ENCODE measurements at places on chromosomes 13 and 19.

DNA sequence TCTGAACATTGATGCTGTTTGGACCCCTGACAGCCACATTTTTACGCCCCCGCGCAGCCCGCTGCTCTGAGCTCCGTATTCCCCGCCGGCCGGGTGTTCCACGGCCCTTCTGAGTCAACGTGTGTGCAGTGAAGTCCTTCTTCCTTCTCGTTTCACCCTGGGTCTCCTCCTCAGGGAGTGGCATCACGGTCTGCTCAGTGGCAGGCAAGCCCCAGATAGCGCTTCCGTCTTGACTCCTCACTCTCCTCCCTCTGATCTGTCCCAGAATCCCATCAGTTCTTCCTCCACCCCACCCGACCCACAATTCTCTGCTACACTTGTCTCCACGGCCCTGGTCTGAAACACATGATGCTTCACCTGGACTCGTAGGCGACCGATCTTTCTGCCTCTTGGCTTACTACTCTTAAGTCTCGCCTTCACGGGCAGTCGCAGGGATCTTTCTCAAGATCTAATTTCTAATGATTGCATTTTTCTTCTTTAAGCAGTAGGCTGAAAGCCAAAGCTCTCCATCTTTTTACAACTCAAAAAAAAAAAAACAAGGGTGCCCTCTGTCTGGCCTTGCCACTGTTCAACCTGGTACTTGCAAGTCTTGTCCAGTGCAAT is 33.9 kb downstream of the CCNE1 start:
- DNase-seq = peak; percentile 38

DNA sequence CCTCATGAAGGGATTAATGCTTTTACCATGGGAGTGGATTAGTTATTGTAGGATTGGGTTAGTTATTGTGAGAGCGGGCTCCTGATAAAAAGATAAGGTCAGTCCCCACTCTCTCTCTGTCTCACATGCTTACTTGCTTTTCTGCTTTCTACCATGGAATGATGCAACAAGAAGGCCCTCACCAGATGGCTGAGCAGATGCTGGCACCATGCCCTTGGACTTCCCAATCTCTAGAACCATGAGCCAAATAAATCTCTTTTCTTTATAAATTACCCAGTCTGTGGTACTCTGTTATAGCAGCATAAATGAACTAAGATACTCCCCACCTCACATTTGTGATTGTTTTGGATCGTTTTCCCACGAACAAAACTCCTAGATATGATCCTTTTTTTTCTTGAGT is 353.8 kb downstream of the DNAJC15 start:
- DNase-seq = peak; percentile 13

- DNase-seq = no peak
Measured at GRCh38 chr19:41877916-41878905, 1.1 kb downstream of the CD79A start.

- DNase-seq = no peak
Measured at GRCh38 chr19:55084416-55084815, 8.7 kb downstream of the EPS8L1 start.

DNA sequence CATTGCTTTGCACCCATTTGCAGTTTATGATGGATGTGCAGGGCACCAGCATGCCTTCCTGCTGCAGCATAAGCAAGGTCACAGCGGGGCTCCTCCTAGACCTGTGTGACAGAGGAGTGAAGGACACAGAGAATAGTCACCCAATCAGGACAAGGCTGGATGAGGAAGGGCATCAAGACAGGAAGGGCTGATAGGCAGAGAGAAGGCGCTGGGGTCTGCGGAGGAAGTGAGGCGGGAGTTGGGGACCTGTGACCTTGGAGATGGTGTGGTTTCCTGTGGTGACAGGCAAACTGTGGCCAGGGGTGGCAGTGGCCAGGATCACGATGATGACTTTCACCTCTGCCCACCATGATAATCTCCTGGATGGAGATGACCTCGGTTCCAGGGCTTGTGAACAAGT is 16.4 kb upstream of the KCTD15 start:
- DNase-seq = no peak

GRCh38 chr13:97369261-97369893 is 64.6 kb upstream of the RAP2A start:
- peak; percentile 48 for DNase-seq

DNA sequence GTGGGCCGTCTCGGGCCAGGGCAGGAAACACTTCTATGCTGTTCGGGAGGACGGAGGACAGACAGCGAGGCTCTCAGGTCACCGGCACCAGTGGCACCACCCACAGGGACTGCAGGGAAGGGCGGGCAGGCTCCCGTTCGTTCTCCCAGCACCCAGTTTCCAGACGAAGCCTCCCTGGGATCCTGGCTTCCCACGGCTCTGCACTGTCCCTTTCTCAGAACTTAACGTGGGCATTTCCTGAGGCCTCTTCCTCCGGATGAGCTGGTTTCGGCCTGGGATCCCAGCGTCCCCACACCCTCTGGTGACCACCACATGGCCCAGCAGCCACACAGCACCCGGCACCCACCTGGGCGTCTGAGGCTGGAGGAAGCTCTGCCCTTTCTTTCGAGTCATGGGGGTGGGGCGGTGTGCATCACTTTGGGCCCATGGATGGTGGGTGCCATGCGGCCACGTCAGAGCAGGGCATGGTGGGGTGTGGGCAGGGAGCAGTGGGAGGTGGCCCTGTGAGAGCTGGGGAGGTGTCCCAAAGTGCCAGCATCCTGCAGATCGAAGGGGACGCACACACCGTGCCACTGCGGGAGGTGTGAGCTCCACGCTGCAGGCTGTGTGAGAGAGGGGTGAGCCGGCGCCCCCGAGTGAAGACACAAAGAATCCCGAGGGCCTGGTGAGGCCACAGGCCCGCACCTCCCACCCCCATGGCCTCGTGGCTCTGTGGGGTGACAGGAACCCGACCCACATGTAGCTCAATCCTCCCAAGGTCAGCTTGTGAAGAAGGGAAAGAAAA is 38.7 kb upstream of the GRTP1 start:
- no peak for DNase-seq

- no peak for DNase-seq
Measured at GRCh38 chr13:52994051-52994450, 34.6 kb upstream of the OLFM4 start.

- no peak for DNase-seq
Measured at GRCh38 chr19:9729162-9729561, 39.4 kb downstream of the ZNF846 start.

DNA sequence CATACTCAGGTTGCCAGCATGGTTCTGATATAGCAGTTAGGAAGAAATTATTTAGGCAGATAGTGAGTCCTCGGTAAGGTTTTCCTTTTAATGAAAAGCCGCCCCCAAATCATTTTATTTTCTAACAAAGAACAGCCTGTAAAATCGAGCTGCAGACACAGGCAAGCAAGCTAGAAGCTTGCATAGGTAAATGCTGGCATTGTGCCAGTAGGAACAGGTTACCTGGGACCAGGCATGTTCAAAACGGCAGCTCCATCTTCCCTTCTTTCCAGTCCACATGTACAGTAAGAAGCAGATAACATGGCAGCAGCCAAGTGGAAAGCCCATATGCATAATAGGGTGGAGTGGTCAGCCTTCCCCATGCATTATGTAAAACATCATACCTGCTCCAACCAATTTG is 71.1 kb downstream of the UGGT2 start:
- DNase-seq = no peak

DNA sequence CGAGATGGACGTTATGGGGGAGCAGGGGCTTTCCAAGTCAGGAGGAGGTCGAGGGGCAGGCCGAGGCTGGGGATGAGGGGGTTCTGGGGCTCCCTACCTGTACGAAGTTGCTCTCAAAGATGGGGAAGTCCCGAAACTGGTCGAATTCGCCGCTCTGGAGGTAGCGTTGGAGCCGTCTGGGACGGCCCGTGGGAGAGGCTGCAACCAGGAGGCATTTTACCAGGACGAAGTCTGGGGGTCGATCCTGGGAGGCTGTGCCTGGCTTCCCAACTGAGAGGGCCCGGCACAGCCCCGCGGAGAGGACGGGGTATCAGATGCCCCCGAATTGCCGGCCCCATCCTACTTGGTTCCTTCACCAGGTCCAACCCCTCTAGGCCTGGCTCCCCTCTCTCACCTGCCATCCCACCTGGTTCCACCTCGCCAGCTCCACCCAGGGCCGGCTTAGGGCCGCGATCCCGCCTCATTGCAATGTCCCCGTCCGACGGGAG is 527 bp upstream of the EMC10 start:
- no peak for DNase-seq

- DNase-seq = peak; percentile 91
Measured at GRCh38 chr13:104571161-104571892, 1505.1 kb upstream of the SLC10A2 start.

- no peak for DNase-seq
Measured at GRCh38 chr13:87677496-87678371, 6.6 kb downstream of the SLITRK5 start.

- DNase-seq = no peak
Measured at GRCh38 chr19:5823579-5824281, 15.8 kb downstream of the FUT6 start.

DNA sequence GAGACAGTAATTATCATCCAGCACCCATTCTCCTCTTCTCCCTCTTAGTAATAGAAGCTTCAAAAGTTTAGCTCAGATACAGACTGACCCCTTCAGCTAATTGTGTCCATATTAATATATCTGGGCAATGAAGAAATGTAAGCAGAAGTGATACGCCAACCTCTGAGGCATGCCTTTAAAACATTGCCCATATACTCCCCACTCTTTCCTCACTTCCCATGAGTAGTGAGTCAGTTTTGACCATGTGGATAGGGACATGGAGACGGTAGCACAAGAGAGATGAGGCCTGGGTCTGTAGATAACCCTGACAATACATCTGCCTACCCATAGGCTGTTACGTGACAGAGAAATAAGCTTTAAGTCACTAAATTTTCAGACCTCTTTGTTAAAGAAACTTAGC is 147.6 kb downstream of the KCTD12 start:
- DNase-seq = no peak

GRCh38 chr19:8608941-8609278 is 1.6 kb downstream of the ADAMTS10 start:
- DNase-seq = no peak

DNA sequence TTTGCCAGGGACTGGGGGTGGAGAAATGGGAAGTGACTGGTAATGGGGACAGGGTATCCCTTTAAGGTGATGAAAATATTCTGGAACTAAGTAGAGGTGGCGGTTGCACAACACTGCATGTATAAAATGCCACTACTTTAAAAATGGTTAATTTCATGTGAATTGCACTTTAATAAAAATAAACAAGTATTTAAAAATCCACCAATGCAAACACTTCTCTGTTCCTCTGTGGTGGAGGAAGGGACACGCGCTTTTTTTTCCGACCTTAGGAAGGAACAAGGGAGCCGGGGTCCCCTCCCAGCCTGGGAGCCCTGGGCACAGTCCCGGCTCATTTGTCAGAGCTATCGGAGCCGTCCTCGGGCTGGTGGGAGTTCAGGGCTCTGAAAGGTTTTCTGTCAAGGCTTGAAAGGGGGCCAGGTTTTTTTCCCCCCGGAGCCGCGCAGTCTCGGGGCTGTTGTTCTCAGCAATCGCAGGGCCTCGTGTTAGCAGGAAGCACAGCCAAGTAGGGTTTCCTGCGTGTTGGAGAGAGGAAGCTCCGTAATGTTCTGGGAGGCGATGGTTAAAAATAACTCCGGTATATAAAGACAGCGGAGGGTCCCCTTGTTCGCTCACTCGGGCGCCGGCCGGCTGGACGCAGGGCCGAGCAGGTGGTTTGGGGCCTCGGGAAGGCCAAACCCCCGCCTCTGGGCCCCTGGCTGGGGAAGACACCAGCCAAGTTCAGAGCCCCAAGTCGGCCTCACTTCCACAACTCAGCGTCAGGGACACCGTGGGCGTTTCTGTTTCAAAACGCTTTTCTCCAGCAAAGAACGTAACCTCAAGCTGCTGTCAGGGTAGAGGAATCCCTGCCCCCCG is 41.2 kb upstream of the KLF2 start:
- peak; percentile 82 for DNase-seq

DNA sequence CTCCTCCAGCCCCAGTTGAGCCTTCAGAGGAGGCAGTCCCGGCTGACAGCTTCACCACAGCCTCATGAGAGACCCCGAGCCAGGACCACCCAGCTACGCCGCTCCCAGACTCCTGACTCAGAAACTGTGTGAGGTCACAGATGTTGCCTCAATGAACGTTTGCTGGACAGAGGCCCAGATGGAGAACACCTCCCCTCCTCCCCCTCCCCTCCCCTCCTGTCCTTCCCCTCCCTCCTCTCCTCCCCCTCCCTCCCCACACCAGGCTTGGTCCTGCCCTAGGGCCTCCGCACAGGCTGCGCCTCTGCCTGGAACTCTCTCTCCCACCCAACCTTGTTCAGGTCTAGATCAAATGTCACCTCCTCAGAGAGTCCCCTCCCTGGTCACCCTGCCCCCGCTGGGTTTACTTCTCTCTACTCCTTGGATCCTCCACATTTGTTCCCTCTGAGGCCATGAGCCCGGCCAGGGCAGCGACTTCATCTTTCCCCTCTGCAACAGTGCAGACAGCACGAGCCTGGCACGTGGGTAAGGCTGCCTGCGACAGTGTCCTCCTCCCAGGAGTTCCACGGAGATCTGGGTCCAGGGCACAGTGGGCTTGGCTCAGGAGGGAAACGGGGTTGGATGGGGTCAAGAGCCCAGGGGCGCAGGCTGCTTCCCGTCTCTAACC is 17.4 kb downstream of the PIP5K1C start:
- DNase-seq = peak; percentile 95

DNA sequence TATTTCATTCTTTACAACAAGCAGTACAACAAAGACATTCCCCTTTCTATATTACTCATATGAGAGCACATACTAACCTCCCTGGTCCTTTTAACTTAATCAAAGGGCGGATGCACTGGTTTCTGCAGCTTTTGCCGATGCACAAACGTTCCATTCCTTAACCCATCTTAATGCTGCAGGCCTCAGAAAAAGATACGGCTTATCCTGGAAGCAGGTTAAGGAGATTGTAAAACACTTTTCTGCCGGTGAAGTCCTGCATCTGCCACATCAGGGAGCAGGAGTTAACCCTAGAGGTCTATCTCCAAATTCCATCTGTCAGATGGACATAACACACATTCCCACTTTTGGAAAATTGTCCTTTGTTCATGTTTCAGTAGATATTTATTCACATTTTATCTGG is 11.5 kb upstream of the ZNF814 start:
- no peak for DNase-seq

- DNase-seq = no peak
Measured at GRCh38 chr19:16164222-16164890, 9.0 kb downstream of the CIB3 start.

GRCh38 chr13:94534166-94534565 is 54.7 kb upstream of the DCT start:
- DNase-seq = peak; percentile 9

DNA sequence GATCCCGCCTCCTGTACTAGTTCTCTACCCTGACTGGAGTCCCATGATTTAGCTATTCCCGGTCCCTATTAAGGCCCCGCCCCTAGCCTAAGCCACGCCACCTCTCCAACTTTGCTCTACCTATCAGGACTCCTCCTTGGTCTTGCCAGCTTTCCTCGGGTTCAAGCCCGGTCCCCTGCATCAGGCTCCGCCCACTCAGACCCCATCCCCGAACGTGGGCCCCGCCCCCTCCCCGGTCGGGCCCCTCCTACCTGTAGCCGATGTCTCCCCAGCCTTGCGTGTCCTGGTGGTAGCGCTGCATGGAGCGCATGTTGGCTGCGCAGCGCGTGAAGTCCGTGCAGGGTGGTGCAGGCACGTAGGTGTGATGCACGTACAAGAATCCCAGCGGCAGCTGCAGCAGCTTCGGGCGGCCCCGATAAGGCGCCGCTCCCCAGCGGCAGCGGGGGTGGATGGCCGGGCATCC is 7.3 kb upstream of the RASAL3 start:
- DNase-seq = no peak

Measured in choroid plexus epithelial cell (primary cell).